Activated naive CD4-positive, alpha-beta T cell treated with anti-CD3 and anti-CD28 coated beads, Interleukin-2, amount 50 U/mL, for 16 hours (primary cell): ENCODE measurements at places on chromosomes 2 and 18.

DNA sequence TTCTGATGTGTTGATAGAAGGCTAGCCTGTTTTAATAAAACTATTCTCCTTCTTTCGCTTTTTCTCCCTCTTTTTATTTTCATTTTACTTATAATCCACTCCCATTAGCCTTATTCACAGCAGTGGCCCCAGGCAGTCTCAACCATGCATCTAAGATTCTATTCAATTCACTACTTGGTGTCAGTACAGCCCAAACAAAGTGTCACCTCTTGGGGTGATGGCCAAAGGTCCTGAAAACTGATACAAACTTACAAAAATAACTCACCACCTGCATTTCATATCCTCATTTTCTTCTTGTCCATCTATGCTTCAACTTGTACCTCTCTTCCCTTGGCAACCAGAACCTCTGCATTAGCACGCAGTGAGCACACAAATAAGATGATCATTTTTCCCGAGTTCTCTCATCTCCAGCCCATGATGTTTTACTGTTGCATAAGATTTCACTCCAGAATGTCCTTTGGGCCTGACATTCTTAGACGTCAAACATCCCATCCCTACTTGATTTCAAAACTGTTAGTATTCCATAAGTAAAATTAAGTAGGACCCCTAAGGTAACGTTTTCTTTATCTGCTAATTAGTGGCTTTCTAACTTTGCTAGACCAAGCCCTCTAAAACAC is 559.3 kb upstream of the TNP1 start:
- DNase-seq: no peak

DNA sequence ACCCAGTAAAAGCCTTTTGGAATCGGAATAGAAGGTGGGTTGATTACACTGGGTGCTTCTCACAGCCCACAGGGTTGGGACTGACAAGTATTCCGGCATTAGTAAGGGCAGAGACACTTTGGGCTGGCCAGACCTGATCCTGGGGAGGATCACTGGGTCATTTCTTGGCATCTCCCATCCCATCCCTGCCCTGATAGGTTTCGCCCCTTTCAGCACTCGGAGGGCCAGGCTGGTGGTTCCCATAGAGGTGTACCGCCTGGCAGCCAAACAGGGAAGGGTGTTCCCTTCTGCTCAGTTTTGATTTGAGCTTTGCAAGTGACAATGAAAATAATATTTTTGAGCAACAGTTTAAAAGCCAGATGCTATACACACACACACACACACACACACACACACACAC is 37.3 kb downstream of the CYP1B1 start:
- DNase-seq: no peak

- DNase-seq: no peak
Observed at GRCh38 chr2:100959225-100959880, 42.7 kb upstream of the RPL31 start.

- DNase-seq: no peak
Observed at GRCh38 chr2:23412556-23413155, 27.7 kb downstream of the KLHL29 start.

- DNase-seq: no peak
Observed at GRCh38 chr2:4995466-4995865, 696.7 kb upstream of the SOX11 start.

DNA sequence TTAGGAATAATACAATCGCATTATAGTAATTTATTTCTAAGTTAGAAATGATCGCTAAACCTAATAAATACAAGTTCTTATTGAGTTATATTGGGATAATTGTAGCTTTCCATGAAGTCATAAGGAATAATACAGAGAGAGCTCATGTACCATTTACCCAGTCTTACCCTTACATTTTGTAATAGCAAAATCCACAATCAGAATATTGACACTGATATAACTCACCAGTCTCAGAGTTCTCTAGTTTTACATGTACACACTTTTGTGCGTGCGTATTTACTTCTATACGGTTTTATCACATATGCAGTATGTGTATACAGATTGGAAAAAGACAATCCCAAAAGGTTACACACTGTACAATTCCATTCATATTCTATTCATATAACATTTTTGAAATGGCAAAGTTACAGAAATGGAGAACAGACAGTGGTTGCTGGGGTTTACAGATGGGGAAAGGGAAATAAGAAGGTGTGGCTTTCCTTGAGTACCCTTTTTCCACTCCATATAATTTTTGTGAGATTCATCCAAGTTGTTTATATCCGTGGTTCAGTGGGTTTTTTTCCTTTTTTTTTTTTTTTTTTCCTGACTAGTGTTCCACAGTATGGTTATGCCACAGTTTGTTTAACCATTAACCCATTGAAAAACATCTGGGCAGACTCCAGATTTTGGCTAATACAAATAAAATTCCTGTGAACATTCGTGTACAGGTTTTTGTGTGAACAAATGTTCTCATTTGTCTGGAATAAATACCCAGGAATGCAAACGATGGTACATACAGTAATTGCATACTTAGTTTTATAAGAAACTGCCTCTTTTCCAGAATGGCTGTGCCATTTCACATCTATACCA is 117.2 kb downstream of the HNMT start:
- no peak for DNase-seq

DNA sequence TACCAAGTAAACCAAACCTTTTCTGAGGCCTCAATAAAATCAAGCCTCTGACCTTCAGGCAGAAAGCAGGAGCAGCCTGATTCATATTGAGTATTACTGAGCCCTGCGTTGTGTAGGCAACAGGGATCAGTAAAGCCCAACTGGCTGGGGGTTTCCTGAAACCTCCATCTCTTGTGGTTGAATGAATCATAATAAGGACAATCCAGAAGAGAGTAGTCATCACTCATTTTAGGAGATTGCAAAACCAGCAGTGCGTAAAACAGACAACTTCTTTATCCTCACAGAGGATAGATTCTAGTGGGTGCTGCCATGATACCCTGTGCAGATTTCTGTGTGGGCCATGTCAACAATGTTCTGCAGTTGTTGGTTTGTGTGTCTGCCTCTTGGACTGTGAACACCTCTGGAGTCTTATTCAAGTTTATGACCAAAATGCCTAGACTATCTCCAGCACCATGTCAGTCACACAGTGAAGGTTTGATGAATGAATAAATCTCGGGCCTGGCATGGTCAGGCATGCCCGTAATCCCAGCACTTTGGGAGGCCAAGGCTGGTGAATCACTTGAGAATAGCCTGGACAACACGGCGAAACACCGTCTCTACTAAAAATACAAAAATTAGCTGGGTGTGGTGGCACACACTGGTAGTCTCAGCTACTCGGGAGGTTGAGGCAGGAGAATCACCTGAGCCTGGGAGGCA is 51.8 kb upstream of the RAB27B start:
- DNase-seq: no peak

- DNase-seq: peak; percentile 14
Observed at GRCh38 chr2:43293744-43294695, 67.6 kb upstream of the ZFP36L2 start.

DNA sequence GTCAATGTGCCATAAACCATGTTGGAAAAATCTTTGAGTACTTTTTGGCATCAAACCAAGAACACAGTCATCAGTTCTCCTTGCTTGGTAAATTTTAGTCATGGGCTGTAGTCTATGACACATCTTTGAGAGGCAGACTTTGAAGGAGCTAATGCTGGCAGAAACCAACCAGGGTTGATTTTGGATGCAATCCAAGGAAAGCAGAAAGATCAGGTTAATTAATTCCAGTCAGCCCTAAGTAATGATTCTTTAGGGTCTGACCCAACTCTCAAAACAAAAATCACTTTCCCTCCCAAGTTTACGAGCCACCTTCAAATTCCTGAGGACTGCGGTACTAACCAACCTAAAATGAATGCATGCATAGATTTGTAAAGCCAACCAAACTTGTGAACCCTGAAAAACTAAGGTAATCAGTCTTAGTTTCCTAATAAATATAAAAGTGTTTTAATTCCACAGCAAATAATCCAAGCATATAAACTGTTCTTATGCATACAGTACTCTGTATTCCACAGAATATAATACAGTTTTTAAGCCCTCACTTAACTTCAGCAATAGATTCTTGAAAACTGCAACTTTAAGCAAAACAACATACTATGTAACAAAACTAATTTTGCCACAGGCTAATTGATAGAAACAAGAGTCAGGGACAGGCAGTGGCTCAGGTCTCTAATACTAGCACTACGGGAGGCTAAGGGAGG is 22.0 kb downstream of the AP1S3 start:
- no peak for DNase-seq

DNA sequence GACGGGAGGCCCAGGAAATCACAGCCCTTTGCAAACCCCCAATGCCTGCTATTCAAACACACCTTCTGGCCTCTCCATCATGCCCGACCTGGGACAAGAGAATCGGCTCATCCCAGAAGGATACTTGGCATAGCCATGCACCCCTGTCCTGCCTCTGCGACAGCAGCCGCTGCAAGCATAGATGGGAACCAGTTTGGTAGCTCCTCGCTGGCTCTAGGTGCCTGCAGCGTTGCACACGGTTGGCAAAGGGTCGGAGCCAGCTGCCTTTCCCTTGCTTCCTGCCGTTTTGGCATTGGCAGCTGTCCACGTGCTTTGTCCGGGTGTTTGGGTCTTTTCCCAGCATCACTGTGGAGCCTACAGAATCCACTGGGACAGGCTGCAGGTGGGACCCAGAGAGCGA is 76.9 kb downstream of the TWIST2 start:
- DNase-seq: no peak

DNA sequence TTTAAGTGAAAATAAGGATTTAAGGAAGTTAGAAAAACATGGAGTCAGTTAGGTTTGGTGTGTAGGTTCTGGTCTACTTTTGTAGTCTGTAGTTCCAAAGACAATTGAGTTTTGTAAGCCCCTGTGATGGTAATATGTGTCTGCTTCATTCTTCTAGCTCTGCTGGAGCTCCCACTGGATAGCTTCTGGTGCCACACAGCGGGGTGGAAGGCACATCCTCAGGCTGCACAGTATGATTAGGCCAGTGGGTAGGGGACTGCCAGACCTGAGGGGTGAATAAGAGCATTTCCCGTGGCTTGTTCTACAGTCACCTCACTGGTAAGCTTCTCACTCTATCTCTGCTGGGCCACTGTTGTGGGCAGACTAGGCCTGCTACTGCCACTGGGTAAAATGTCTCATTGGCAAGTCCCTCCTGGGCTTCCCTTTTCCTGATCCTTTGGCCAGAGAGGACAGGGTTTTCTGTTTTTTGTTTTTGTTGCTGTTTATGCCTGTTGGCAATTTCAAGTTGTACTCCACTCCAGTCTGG is 44.5 kb downstream of the TMEM131 start:
- no peak for DNase-seq

DNA sequence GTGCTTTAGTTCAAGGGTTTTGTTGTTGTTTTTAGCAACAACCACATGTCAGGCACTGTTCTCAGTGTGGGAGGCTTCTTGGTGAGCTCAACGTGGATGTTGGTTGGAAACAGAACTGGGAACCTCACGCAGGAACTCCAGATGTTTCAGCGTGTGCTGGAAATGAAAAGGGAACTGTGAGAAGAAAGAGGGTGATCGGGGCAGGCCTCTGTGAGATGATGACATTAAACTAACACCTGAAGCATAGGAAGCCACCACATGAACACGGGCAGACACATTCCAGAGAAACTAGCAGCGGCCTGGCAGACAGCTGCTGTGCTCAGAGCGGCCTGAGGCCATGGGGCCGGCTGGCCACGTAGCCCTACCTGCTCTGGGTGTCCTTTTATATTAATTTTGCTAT is 66.4 kb downstream of the COA5 start:
- no peak for DNase-seq

- DNase-seq: no peak
Observed at GRCh38 chr2:173865971-173866873, 99.0 kb downstream of the SP3 start.

- DNase-seq: no peak
Observed at GRCh38 chr2:170022692-170023091, 155.3 kb upstream of the MYO3B start.

DNA sequence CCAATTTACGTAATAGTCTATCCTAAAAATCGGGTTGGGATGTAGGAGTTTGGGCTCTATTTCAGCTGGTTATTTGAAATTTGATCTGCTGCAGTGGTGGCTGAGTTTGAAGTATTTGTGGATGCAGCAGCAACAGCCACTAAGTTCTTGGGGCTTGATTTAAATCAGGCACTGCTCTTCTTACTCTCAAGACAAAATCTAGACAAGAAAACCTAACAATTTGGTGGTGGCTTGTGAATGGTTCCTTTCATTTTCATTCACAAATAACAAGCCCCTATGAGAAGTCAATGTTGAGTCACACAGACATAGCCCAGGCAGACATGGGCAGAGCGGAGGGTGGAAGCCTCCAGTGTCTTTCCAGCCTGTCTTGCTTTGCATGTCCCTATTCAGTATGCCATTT is 199.3 kb downstream of the LTBP1 start:
- no peak for DNase-seq

DNA sequence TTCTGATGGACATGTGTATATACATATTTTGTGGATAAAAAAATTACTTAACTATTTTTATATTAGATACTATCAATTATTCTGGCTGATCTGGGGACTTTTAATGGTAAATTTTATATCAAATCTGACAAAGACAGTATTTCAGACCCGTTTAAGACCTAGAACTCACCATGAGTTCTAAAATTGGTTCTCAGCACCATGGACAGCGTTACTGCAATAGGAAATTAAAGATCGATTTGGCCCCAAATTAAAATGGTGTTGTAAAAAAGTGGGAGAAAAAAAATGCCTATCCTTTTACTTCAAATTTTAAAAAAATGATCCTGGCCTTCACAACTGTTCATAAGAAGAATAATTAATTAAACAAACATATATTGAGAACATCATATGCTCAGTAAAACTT is 919 bp upstream of the SCN2A start:
- no peak for DNase-seq

DNA sequence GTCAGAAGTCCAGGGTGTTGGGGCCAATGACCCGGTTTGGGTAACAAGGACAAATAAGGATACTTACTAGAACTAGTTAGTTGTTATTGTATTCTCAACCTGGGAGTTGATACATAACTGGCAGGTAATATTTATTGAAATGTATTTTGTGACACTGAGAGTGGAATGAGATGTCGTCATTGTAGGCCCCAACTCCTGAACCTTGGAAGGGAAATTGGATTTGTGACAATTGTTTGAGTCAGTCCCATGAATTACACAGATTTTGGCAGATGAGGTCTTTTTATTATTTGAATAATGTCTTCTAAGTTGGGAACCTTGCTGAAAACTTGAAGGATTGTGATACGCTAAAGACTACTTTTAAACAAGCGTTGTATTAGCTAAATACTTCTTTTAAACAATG is 5.1 kb downstream of the TIMM21 start:
- DNase-seq: no peak

- no peak for DNase-seq
Observed at GRCh38 chr2:85933753-85934594, 45.2 kb upstream of the ST3GAL5 start.

DNA sequence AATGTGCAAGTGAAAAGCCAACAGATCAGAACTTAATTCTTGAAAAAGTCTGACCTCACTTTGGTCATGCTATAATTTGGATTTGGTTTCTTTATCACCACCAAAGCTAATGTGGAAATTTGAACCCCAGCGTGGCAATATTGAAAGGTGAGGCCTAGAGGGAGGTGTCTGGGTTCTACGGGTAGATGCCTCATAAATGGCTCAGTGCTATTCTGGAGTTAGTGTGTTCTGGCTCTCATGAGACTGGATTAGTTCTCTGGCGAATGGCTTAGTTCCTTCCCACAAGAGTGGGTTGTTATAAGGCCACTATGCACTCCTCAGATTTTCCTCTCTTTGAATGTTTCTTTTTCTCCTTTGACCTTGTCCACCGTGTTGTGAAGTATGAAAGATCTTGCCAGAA is 22.3 kb downstream of the ORC4 start:
- DNase-seq: no peak

GRCh38 chr2:215828528-215829184 is 184.7 kb downstream of the MREG start:
- DNase-seq: peak; percentile 16
